NCI-H69 (cell line): ENCODE measurements at places on chromosomes 4 and X.

GRCh38 chr4:77002321-77003107, 53.0 kb downstream of the SEPTIN11 start:
- no peak for DNase-seq

DNA sequence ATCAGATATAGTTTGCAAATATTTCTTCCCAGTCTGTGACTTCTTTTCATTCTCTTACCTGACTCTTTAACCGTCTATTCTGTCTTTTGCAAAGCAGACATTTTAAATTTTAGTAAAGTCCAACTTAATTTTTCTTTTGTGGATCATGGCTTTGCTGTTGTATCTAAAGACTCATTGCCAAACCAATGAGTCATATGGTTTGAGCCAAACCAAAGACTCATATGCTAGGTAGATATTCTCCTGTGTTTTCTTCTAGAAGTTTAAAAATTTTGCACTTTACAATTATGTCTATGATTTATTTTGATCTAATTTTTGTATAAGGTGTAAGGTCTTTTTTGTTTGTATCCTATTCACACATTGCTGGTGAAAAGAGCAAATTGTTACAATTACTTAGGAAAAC, 446.8 kb downstream of the ANKRD50 start:
- no peak for DNase-seq

DNA sequence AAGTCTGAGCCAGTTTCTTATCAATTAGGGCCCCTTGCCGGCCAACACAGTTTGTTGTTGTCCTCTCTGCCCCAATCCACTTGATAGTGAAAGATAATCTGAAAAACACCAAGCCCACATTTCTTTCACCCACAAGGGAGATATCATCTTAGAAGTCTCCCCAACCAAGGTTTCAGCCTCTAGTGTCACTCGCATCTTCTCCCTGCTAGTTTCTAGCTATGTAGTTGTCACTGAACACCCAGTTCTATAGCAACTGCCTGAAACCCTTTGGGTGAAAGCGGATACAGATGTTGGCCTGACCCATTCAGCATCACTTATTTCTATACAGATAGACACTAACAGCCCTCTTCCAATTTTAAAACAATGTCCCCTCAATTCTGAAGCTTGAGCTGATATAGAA, 116.3 kb downstream of the BMP15 start:
- no peak for DNase-seq

DNA sequence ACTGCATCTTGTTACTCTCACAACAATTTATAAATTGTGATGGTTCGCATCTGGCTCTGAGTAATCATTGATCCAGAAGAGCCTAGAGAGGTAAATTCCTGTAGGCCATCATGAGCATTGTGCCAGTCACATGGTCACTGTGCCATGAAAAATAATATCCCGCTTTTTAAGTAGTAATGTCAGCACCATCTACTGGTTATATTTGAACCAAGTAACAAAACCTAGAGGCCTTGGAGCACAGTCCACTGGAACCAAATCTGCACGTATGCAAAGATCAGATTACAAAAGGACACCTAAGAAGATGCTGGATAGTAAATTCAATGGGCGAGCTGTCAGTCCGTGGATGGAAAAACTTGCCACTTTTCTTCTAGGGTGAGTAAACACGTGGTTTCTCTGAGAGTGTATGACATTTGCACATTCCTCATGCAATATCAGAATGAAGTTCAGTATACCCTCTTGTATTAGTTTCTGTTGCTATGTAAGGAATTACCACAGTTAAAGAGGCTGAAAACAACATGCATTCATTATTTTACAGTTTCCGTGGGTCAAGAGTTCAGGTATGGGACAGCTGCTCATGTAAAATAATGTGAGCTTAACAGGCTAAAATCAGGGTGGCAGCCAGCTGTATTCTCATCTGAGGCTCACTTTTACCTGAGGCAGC, 26.8 kb downstream of the FAM114A1 start:
- no peak for DNase-seq

GRCh38 chrX:12929701-12930100, 23.3 kb downstream of the TLR8 start:
- no peak for DNase-seq

DNA sequence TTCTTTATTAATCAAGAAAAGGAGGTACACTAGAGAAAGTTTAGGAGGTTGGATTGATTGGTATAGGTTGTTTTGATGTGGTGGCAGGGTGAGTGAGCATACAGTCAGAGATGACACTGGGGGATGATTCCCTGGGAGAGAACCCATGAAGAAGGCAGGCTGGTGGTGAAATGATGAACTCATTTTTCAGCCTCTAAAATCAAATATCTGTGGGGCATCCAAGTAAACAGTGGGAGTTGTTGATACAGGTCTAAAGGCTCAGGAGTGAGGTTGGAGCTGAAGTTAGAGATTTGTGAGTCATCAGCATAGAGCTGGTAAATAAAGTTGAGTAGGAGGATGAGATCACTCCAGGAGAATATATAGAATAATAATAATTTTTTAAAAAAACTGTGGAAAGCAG, 10.0 kb upstream of the AP1S2 start:
- peak; percentile 21 for DNase-seq

DNA sequence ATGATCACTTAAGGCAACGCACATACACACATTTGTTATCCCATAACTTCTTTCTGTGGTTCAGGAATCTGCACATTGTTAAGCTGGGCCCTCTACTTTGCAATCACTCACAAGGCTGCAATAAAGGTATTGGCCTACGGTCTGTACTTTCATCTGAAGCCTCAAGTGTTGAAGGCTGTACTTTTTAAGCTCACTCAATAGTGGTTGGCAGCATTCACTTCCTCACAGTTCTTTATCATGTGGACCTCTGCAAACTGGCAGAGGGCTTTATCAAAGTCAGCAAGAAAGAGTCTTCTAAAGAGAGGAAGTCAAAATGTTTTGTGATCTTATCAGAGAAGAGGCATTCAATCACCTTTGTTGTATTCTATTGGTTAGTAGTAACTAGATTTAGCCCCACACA, 301.4 kb upstream of the EPHA5 start:
- no peak for DNase-seq
